Brain (organoid and tissue), 16 donors: ENCODE measurements at places on chromosomes 3 and 15.

DNA sequence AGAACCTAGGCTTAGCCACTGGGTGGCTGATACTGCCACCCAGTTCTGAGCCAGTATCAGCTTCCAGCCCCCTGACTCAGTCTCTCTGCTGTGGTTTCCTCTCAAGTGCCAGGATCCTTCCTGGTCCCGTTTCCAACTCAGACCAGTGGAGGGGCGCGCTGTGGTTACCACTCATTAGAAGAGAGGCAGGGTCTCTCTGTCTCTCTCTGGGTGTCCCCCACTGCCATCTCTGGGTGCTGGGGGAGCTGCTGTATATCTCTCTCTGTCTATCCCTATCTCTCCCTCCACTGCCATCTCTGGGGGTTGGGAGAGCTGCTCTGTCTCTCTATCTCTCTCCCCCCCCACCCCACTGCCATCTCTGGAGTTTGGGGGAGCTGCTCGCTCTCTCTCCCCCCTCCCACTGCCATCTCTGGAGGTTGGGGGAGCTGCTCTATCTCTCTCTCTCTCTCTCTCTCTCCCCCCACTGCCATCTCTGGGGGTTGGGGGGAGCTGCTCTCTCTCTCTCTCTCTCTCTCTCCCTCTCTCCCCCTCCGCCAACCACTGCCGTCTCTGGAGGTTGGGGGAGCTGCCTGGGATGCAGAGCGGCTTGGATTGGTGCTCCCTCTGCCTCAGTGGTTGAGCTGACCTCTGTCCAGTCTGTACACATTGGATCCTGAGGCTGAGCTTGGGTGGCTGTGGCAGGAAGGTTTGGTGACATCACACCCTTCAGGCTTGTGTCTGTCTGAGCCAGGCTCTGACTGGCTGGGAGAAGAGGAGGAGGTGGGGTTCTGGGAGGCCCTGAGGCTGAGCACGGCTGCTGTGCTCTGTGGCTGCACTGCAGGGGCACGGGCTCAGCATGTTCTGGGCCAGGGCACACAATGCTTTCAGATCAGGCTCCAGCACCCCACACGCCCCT lies 98.9 kb downstream of the APBA2 start:
- peak; percentile 64 for DNase-seq

- no peak for DNase-seq
Observed at GRCh38 chr3:170563712-170564423, 22.0 kb downstream of the SLC7A14 start.

GRCh38 chr3:28637742-28638141 lies 289.1 kb upstream of the AZI2 start:
- DNase-seq: no peak

- DNase-seq: no peak
Observed at GRCh38 chr15:99618941-99619411, 53.2 kb downstream of the MEF2A start.

GRCh38 chr3:175495331-175495730 lies 636.2 kb downstream of the NAALADL2 start:
- no peak for DNase-seq

DNA sequence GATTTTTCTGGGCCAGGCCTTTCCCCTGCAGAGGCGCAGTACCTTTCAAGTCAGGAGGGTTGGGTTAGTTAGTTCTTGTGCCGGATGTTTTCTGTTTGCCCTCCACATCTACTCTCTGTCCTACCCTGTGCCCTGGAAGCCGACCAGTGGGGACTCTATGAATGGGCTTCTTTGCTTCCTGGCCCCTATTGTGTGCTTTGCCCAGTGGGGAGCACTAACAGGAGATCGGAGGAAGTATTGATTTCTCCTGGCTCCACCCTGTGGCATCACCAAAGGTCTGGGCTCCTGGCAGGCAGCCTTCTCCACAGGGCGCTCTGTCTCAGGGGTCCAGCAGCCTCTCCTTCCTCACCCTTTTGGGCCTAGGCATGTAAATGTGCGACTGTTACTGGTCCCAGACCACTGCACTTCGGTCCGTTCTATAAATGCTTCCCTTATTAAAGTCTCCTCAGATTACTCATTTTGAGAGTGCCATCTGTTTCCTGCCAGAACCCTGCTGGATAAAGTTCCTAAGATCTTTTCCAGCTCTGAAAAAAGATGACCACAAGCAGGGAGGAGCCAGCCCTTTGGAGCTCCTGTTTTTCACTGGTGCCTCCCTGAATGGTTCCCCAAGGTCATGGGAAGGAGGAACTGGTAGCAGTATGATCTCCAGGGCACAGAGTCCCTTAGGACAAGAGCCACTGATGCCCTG lies 44.5 kb downstream of the CTDSPL start:
- DNase-seq: no peak

DNA sequence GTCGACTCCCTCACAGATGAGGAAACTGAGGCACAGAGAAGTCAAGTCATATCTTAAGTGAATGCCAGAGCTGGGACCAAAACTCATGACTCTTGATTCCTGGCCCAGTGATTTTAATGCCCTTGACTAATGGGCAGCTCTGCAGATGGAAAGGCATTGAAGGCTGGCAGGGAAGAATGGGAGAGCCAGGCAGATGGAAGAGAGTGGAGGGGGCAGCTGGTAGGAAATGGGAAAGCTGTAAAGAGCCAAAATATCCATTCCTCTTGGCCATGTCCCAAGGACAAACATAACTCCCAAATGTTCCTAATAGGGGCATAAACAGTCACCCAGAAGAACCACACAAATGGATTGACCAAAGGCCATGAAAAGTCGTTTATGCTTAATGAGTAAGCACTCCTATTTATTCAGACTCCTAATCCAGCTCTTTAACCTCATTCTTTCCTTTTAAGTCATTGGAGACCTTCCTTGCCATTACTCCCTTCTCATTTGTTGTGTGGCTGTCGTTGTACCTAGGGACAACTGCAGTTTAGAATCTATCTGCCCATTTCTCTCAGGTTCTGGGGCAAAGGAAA lies 330.5 kb upstream of the ROPN1 start:
- DNase-seq: no peak

GRCh38 chr15:70508561-70509281 lies 254.6 kb downstream of the UACA start:
- no peak for DNase-seq

DNA sequence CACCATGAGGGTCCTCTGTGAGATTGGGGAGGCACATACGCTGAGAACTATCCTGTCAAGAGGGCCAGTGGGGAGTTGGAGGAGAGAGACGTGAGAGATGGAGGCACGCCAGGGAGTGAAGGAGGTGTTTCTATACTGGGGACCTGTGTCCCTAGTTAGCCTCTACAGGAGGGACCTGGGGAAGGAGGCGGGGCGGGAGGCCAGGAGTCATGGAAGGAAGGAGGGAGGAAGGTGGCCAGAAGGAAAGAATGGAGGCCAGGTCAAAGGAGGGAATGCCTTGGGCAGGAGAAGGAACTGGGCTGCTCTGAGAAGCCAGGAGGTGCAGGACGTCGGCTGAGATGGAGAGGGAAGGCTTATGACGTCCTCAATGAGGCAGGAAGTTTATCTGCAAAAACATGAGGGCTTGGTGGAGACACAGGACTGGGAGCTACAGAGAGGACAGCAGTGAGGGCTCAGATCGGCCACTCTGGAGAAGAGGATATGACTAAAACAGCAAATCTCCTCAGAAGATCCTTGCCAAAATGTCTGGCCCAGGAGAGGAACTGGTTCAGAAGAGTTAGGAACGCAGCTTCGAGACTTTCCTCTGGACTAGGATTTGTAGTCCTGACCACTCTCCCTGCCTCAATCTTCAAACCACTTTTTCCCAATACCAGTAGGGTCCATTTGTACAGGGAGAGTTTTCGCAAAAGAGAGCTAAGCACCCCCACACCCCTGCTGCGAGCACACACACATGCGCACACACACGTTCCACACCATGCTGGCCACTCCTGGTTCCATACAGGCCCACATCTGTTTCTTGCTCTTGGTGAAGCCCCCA lies 59.9 kb downstream of the ADCY5 start:
- DNase-seq: no peak

GRCh38 chr3:171622126-171622525 lies 161.9 kb upstream of the TNIK start:
- DNase-seq: no peak

DNA sequence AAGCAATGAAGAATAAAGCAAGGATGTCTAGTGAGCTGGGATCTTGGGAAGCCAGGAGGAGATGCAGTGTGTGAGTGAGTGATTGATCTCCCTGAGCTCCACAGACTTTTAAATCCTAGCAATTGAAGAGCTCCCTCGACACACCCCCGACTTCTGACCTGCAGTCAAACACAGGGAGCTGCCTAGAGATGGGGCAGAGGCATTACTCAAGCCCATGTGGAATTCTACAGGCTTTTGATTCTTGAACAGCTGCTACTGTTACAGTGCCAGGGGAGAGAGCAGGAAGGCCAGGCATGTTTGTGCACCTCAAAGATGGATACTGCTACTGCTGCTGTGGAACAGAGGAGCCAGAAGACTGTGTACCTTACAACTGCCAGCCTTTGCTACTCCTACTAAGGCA lies 1403.1 kb upstream of the ALCAM start:
- no peak for DNase-seq

GRCh38 chr3:157493627-157494550 lies 9.3 kb downstream of the VEPH1 start:
- peak; percentile 68 for DNase-seq

- no peak for DNase-seq
Observed at GRCh38 chr15:81653259-81653658, 279.2 kb upstream of the TMC3 start.

DNA sequence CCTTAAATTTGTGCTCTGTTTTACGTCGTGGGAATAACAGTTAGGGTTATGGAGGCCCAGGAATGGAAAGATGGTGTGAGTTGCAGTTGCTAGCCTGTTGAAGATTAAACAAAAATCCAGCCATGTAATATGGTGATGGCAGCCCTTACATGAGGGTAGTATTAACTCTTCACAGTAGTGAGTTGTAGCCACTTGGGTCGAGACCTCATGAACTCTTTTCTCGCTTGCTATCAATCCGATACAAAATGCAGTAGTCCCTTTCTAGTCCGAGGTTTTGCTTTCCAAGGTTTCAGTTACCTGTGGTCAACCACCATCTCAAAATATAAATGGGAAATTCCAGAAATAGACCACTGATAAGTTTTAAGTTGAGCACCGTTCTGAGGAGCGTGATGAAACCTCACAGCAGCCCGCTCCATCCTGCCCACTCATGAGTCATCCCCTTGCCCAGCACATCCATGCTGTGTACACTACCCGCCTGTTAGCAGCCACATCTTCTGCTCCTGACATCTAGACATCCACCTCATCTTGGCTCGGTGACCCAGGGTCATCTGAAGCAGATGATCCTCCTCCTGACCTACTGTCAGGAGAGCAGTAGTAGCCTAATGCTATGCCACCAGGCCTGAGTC lies 177.9 kb downstream of the CDIN1 start:
- no peak for DNase-seq

- no peak for DNase-seq
Observed at GRCh38 chr3:20914310-20914709, 728.3 kb upstream of the SGO1 start.

DNA sequence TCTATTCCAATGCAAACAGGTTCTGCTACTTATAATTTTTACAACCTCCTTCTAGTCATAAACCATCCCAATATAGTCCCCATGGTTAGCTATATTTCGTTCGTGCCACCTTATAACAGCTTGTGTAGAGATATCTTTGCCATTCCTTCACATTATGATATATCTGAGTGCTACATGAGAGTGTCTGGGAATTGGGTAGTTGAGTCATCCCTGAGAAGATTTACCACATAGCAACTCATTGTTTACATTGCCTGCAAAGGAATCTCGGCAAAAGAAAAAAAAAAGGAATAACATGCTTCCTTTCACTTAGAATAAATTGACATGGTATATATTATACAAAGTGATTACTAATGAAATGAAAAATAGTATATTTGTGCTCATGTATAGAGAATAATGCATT lies 86.0 kb upstream of the VGLL3 start:
- no peak for DNase-seq

DNA sequence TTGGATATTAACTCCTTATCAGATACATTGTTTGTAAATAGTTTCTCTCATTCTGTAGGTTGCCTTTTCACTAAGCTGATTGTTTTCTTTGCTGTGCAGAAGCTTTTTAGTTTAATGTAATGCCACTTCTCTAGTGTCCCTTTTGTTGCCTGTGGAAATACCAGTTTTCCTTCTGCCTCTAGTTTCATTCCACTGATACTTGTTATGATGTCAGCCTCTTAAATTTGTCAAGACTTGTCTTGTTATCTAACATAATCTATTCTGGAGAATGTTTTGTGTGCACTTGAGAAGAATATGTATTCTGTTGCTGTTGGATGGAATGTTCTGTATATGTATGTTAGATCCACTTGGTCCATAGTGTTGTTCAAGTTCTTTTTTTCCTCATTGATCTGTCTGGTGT lies 18.0 kb upstream of the CEP152 start:
- no peak for DNase-seq

DNA sequence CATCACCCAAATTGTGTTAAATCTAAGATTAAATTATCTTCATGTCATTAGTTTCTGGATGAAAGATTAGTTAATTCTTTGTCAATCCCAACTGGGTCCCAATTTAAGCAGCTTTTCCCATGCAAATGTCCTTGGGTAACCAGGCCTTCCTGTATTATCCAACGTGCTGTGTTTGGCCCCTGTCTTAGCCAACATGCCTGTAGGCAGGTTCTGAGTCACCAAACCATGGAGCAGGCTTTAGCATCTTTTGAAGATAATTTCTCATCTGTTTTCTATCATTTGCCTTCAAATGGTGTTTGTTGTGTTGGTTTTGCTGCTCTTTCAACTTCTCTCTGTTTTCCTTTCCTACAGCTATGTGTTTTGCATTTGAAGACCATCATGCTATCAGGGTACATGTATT lies 216.2 kb downstream of the ITPR1 start:
- DNase-seq: no peak

DNA sequence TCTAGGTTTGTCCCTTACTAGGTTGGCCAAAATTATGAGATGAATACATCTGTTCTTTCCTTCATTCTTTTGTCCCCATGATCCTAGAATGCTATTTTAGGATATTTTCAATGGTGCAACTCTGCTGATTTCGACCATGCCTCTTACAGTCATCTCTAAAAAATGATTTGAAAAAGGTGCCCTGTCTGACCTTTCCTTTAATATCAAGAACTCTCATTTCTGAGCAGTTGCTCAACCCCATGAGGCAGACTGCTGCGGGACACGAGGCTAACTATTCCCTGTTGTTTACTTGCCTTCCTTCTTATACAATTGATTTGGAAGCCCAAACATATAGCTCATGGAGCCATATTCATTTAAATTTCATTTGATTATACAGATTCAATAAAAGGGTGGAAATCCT lies 14.6 kb downstream of the PLSCR2 start:
- no peak for DNase-seq

- DNase-seq: no peak
Observed at GRCh38 chr3:100045696-100046095, 68.6 kb downstream of the FILIP1L start.
